ENCODE measurements at places on chromosomes 11 and 22.

DNA sequence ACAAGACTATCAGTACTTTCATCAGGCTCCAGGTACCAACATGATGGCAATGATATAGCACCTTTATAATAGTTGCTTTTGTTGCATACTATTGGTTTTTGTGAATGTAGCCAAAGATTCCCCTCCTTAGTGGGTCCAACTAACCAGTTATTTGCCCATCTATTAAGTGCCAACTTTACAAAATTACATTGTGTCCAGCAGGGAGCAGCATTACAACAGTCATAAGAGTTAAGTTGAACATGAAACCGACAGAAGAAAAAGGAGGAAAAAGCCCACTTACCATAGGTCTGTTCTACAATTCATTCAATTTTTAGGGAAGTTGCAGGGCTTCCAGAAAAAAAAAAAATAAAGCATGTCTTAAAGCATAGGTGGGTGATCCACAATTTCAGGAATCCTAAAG is 21.6 kb downstream of the IMMP1L start:
- peak; percentile 91 for DNase-seq

DNA sequence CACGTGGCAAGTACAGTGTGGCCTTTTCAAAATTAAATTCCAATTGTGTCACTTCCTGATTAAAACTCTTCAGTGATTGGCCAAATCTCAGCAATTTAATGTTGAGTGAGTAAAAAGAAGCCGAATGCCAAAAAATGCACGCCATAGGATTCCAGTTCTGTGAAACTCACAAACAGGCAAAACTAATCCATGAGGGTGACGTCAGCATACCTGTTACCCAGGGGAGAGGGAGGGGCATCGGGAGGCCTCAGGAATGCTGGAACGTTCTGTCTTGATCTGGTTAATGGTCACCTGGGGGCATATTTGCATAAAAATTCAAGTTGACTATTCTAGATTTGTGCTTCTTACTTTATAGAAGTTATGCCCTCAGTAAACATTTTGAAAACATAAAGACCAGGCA is 39.9 kb upstream of the RAB1B start:
- DNase-seq, result peak; percentile 37

DNA sequence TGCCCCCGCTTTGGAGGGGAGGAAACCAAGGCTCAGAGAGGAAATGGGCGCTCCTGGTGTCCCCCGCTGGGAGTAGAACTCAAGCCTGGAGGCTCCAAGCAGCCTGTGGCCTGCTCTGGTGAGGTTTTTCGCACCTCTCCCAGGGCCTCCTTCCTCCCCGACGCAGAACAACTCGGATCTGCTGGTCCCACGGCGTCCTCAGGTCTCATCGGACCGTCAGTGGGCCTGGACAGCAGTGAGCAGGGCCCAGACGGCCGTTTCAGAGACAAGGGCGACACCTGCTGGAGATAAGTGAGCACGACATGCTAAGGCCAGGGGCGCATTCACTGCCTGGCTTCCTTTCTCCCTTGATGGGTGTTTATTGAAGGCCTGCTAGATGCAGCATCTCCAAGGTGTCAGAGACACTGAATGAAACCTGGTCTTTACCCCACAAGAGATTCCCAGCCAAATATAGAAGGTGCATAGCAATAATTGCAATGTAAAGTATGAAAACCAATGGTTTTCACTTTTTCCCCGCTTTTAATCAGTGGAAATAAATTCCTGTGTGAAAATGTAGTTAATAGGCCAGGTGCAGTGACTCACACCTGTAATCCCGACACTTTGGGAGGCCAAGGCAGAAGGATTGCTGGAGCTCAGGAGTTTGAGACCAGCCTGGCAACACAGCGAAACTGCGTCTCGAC is 26.9 kb upstream of the CD82 start:
- peak; percentile 93 for DNase-seq

- peak; percentile 7 for DNase-seq
Observed at GRCh38 chr11:92744929-92745585, 224.4 kb upstream of the MTNR1B start.

GRCh38 chr11:19426756-19427403 is 186.1 kb upstream of the E2F8 start:
- DNase-seq, result no peak

DNA sequence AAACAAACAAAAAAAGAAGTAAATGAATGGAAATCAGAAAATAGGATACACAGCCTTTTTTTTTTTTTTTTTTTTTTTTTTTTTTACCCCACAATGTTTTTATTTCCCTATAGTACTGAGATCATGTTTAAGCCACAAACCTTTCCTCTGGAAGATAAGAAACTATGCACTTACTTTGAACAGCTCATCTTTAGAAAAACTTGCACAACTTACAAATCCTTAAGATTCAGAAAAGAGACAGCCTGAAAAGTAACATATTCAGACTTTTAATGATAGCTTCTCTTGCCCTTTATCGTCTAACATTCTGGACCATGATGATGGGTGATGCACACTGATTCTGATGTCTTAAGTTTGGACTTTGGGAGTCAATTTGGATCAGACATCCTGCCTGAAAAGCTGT is 80.3 kb downstream of the TNRC6B start:
- DNase-seq, result no peak

DNA sequence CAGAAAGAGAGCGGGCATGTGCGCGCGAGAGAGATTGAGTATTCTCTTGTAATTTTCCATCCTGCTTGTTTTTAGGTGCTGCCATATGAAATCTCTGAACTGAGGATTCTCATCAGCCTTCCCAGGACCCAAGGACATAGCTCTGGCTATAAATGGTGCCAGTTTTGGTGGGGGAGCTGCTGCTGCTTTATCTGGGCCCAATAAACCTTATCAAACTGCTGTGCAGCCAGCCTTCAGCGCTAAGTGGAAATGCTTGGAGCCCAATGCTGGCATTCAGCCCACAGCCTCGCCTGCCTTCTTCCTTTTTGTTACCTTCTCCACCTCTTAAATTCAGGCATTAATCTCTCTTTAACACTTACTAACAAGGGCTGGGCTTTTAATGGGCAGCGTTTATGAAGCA is 2.4 kb upstream of the ZBTB16 start:
- no peak for DNase-seq

Data from A673 (cell line).